ENCODE measurements at places on chromosomes 2 and 18.
A peak's percentile ranks its signal among the peaks of the same experiment; 100 is the strongest.

- no peaks in the 10 kb centered on the region for H3K4me1 ChIP-seq
- no peak for DNase-seq
- H3K4me3 ChIP-seq = no peak overlapping the region
- no peaks in the 10 kb centered on the region for H3K36me3 ChIP-seq
- H3K27ac ChIP-seq = no peak overlapping the region
- H3K27me3 ChIP-seq = no peaks in the 10 kb centered on the region
These were observed 326.2 kb downstream of the EN1 start for GRCh38 chr2:118521272-118521671.

- H3K27me3 ChIP-seq = no peaks in the 10 kb centered on the region
- no peak overlapping the region for H3K4me3 ChIP-seq
- no peak for DNase-seq
- H3K36me3 ChIP-seq = no peaks in the 10 kb centered on the region
These were observed 13.0 kb downstream of the TEX44 start for GRCh38 chr2:231605607-231606091.

GRCh38 chr2:106124106-106124756, 69.9 kb downstream of the UXS1 start:
- H3K4me3 ChIP-seq = no peak overlapping the region
- no peak for DNase-seq
- no peaks in the 10 kb centered on the region for H3K27me3 ChIP-seq

DNA sequence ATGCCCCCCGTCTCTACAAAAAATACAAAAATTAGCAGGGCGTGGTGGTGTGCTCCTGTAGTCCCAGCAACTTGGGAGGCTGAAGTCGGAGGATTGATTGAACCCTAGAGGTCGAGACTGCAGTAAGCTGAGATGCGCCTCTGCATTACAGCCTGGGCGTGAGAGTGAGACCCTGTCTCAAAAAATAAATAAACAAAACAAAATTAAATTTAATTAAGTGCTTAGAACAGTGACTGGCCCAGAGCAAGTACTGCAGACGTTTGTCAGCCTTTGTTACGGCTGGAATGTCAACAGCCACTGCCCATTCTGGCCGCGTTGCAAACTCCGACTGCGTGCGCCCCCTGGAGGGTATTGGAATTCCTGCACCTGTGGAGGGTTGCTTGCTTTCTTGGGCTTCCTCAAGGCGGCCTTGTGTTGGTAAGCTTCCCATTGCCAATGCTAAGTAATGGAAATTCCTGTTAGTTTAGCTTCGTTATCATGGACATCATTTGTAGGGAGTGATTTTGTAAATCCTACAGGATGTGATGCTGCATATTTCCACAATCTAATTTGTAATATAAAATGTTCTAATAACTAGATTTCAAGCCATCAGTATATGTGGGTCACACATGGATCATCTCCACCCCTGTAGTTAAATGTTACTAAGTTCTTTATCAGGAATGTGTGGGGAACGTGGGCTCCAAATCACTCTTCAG, 15.9 kb upstream of the ATP6V1B1 start:
- no peak overlapping the region for H3K27ac ChIP-seq
- no peak overlapping the region for H3K4me3 ChIP-seq
- H3K36me3 ChIP-seq = no peaks in the 10 kb centered on the region
- peak; percentile 79 for DNase-seq

DNA sequence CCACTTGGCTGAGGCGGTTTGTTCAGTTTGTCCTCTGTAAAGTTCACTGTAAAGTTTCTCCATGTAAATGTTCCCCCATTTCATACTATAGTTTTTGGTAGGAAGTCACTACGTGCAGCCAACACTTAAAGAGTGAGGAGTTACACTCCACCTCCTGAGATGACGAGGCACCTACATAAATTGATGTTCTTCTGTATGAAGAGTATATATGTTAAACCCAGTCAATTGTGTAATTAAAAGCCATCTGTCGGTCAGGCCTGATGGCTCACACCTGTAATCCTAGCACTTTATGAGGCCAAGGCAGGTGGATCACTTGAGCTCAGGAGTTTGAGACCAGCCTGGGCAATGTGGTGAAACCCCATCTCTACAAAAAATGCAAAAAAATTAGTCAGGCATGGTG, 7.6 kb downstream of the PIGN start:
- H3K27me3 ChIP-seq = no peaks in the 10 kb centered on the region
- no peak overlapping the region for H3K27ac ChIP-seq
- DNase-seq = no peak
- H3K4me3 ChIP-seq = no peak overlapping the region
- H3K36me3 ChIP-seq = no peaks in the 10 kb centered on the region
- H3K4me1 ChIP-seq = no peaks in the 10 kb centered on the region

DNA sequence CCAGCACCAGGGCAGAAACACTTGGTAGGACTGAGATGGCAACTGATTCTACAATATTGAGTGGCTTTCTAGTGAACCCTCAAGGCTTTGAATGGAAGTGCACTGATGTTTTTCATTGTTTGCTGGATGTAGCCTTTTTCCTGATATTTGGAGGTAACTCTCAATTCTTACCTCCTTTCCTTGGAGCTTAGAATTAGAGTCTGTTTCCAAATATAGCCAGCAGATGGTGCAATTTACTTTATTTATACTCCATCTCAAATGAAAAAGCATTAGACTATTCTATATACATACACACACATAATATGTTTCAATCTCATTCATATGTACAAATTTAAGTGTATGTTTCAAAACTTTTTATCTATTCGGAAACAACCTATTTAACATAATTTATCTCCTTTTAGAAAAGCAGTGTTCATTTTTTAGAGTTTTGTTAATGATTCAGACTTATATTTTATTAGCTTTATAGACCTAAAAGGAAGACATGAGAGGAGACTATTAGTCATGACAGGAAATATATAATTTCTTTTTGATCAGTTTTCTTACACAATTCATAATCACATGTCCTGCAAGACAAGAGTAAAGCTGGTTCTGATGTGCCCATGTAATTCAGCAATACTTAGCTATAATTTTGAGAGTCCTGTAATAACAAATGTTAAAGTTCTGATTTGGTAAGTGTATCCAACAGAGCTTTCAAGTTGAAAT, 124.8 kb downstream of the NUP35 start:
- no peaks in the 10 kb centered on the region for H3K4me1 ChIP-seq
- no peaks in the 10 kb centered on the region for H3K27me3 ChIP-seq
- H3K27ac ChIP-seq = no peak overlapping the region
- H3K4me3 ChIP-seq = no peak overlapping the region
- no peak for DNase-seq

- peaks cover 3% of the 10 kb centered on the region for H3K27me3 ChIP-seq
- no peaks in the 10 kb centered on the region for H3K36me3 ChIP-seq
- no peak for DNase-seq
These were observed 4.1 kb downstream of the ITGA4 start for GRCh38 chr2:181461056-181461997.

DNA sequence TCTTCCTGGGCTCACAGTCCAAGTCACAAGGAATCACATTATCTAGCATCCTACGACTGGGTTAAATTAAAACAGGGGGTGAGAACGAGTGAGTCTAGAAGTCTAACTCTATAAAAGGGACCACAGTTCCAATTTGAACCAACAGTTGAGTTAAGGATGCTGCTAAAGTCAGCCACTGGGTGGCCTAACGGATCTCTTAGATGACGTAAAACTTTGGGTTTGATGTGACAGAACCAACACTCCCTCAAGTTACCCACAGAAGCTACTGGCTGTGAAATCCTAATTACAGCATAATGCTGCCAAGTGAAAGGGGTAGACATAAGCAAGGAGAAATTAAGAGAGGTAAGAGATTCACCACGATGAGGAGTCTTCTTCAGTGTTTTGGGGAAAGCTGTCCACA, 32.7 kb upstream of the RUFY4 start:
- H3K27me3 ChIP-seq = no peaks in the 10 kb centered on the region
- H3K4me3 ChIP-seq = no peak overlapping the region
- no peaks in the 10 kb centered on the region for H3K36me3 ChIP-seq
- H3K4me1 ChIP-seq = no peaks in the 10 kb centered on the region
- DNase-seq = no peak
- H3K27ac ChIP-seq = no peak overlapping the region

GRCh38 chr2:187978356-187978755, 313.3 kb upstream of the GULP1 start:
- DNase-seq = no peak
- peaks cover 8% of the 10 kb centered on the region for H3K4me1 ChIP-seq
- H3K36me3 ChIP-seq = no peaks in the 10 kb centered on the region
- H3K4me3 ChIP-seq = no peak overlapping the region

GRCh38 chr18:60984510-60984909, 348.7 kb upstream of the CDH20 start:
- no peak for DNase-seq
- H3K27me3 ChIP-seq = peaks cover 3% of the 10 kb centered on the region
- H3K4me1 ChIP-seq = no peaks in the 10 kb centered on the region
- no peak overlapping the region for H3K27ac ChIP-seq

- no peaks in the 10 kb centered on the region for H3K27me3 ChIP-seq
- no peak overlapping the region for H3K4me3 ChIP-seq
- H3K36me3 ChIP-seq = no peaks in the 10 kb centered on the region
- no peak overlapping the region for H3K27ac ChIP-seq
These were observed 125.2 kb downstream of the RTN4 start for GRCh38 chr2:54925022-54925421.

DNA sequence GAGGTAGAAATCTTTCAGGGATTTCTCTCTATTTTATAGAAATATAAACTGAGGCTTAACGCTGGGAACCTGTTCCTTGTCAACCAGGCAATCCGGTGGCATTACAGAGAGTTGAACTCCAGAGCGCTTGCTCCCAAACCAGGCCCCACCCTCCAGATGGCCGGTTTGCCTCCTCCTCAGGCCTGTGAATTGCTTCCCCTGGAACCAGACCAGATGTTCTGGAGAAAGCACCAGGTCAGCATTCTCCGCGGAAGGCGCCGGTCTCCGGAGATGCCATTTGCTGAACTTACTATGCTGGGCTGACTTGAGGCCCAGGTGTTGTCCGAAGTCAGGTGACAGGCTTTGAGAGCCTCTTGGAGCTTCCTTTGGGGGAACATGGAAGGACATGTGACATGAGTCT, 17.2 kb downstream of the TNP1 start:
- no peak overlapping the region for H3K4me3 ChIP-seq
- DNase-seq = no peak
- H3K4me1 ChIP-seq = no peaks in the 10 kb centered on the region
- H3K27ac ChIP-seq = no peak overlapping the region

DNA sequence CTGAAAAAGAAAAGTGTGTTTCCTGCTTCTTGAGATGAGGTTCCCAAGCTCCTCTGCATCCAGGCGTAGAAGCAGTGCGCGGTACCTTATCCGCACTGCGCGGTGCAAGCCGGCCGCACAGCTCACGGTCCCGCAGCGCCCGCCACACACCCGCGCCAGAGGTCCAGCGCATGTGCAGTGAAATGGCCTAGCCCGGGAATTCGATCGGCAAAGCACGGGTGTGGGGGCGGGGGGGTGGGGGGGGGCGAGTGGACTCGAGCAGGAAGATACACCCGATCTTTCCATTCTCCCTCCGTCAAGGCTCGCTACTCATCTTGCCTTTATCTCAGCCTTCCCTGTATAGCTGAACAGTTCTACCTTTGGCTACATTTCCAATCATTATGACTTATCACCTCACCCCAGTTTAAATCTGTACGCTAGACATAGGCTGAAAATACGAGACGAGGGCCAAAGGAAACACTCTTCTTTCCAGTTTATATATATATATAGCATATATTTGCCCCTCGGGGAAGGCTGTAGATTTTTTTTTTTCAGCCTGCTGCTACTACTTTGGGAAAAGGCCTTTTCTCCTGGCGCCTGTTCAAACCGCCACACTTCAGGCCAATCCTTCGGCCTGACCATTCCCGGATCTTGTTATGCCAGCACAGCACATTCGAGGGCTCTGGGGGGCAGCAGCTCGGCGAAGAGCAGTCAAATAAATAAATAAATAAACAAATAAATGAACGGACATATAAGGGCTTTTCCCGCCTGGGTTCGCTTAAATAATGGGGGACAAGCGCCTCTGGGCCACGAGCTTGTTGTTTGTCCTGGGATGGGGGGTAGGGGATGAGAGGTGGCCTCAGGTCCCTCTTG, 10.4 kb downstream of the HOXD8 start:
- H3K36me3 ChIP-seq = no peaks in the 10 kb centered on the region
- no peak overlapping the region for H3K27ac ChIP-seq
- H3K27me3 ChIP-seq = peaks cover 57% of the 10 kb centered on the region
- DNase-seq = no peak
- H3K4me3 ChIP-seq = no peak overlapping the region
- peaks cover 6% of the 10 kb centered on the region for H3K4me1 ChIP-seq

GRCh38 chr2:75464348-75464946, 96.3 kb downstream of the EVA1A start:
- no peak overlapping the region for H3K27ac ChIP-seq
- H3K27me3 ChIP-seq = no peaks in the 10 kb centered on the region

GRCh38 chr2:226862623-226863022, 26.8 kb downstream of the RHBDD1 start:
- no peaks in the 10 kb centered on the region for H3K36me3 ChIP-seq
- H3K27me3 ChIP-seq = no peaks in the 10 kb centered on the region
- peaks cover 2% of the 10 kb centered on the region for H3K4me1 ChIP-seq
- no peak overlapping the region for H3K4me3 ChIP-seq

DNA sequence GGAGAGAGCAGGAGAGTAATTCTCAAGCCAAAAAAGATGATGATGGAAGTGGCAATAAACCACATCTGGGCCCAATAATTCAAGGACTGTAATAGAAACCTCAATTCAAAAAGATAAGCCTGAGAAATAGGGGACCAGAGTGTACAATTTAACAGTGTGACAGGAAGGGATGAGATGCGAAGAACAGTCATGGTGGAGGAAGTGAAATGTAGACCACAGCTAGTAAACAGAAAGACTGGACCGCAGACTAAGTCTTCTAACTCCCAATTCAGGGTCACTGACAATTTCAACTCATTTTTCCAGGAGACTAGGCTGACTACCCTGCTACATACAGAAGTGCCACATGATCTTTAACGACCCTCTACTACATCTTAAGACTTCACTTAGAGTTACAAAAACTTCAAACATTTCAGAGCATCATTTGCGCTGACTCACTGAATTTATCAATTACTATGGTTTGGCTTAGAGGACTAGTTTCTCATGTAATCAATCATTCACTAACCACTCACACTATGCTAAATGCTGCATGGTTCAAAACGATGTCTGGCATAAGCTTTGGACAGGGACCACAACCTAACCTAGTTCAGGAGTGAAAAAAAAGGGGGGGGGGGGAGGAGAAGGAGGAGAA, 9.0 kb downstream of the CUL3 start:
- DNase-seq = no peak
- peaks cover 30% of the 10 kb centered on the region for H3K4me1 ChIP-seq
- no peaks in the 10 kb centered on the region for H3K36me3 ChIP-seq

DNA sequence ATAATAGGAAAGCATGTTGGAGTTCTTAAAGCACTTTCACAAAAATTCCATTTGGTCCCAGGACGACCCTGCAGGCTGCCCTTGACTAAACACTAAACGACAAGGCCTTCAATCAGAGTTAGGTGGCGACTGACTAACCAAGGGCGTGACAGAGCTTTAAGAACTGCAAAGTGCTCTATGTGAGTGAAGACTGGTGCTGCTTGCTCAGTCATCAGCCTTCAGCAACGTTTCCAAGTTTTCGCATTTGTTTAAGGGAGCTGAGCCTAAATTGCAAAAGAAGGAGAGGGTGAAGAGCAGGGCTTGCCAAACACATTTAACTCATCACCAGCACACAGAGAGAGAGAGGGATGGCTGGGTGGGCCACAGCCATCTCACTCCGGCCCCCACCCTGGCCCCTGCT, 204.7 kb upstream of the PID1 start:
- no peaks in the 10 kb centered on the region for H3K4me1 ChIP-seq
- H3K27me3 ChIP-seq = no peaks in the 10 kb centered on the region
- no peak overlapping the region for H3K4me3 ChIP-seq
- no peak overlapping the region for H3K27ac ChIP-seq

GRCh38 chr2:238425979-238426567, 654 bp upstream of the ASB1 start:
- peak overlapping the region; percentile 82 for H3K27ac ChIP-seq
- no peak for DNase-seq
- H3K27me3 ChIP-seq = no peaks in the 10 kb centered on the region
- no peaks in the 10 kb centered on the region for H3K36me3 ChIP-seq

GRCh38 chr2:240155745-240156390, 15.4 kb upstream of the OTOS start:
- H3K27me3 ChIP-seq = no peaks in the 10 kb centered on the region
- no peaks in the 10 kb centered on the region for H3K4me1 ChIP-seq
- H3K27ac ChIP-seq = no peak overlapping the region
